ENCODE measurements at places on chromosomes 16 and 17. TPM values are rescaled to one million over a fixed set of nuclear protein-coding genes. Genes with fewer than 3 reads are reported as not detected.

RBFOX1 gene
- not detected for total RNA-seq

DNA sequence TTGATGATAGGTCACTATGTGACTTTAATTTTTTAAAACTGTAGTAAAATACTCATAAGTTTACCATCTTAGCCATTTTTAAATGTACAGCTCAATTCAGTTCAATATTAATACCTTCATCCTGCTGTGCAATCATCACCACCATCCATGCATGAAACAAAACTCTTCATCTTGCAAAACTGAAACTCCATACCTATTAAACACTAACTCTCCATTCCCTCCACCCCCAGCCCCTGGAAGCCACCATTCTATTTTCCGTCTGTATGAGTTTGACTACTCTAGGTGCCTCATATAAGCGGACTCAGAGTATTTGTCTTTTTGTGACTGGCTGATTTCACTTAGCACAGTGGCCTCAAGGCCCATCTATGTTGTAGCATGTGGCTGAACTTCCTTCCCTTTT is 9.4 kb upstream of the CNEP1R1 start:
- no peak for DNase-seq

DNA sequence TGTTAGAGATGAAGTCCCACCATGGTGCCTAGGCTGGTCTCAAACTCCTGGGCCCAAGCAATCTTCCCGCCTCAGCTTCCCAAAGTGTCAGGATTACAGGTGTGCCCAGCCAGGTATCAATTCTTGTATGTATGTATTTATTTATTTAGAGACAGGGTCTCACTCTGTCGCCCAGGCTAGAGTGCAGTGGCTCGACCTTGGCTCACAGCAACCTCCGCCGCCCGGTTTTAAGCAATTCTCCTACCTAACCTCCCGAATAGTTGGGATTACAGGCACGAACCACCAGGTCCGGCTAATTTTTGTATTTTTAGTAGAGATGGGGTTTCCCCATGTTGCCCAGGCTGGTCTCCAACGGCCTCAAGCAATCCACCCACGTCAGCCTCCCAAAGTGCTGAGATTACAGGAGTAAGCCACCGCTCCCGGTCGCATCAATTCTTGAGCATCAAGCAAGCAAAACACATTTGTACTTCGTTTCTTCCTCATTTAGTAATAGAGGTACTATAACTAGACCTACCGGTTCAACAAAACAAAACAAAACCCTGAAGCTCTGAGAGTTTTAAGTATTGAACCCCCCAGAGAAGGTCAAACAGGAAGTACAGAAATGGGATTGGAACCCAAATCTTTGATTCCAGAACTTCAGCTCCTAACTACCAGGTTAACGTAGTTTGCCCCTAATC is 1.0 kb upstream of the ZNF500 start:
- no peak for DNase-seq

DNA sequence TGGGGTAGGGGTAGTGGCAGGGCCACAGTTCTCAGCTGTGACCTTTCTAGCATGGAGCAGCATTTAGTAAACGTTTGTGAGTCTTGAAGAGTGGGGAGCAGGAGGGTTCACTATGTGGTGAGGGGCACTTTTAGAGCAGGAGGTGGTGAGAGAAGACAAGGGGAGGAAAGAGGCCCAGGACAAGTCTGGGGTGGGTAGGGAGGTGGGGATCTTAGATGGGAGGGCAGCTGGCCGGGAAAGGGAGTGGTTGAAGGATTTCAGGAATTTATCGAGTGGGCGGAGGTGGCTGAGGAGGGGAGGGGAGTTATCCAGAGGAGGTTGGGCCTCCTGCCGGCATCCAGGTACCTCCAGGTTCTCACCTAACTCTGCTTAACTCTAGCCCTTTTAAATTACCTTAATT is 1.9 kb downstream of the CLEC16A start:
- peak; percentile 77 for DNase-seq

All from upper lobe of right lung (tissue), 1 donor.